ENCODE measurements at places on chromosomes 7 and 10. TPM values are rescaled to one million over a fixed set of nuclear protein-coding genes. Genes with fewer than 3 reads are reported as not detected.

DNA sequence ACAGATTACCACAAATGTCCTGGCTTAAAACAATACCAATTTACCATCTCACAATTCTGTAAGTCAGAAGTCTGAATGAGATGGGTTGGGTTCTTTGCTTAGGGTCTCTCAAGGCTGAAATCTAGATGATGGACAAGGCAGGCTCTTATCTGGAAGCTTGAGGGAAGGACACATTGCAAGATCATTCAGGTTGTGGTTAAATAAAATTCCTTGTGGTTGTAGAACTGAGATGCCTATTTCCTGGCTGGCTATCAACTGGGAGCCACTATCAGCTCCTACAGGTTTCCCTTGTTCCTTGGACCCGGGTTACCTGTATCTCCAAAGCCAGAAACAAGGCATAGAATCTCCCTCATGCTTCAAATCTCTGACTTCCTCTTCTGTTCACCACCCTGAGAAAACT is 148.4 kb downstream of the MDFIC start:
- DNase-seq: no peak
- no peak overlapping the region for H3K27ac ChIP-seq
- H3K4me3 ChIP-seq: no peak overlapping the region
- H3K4me1 ChIP-seq: no peaks in the 10 kb centered on the region
- H3K27me3 ChIP-seq: no peaks in the 10 kb centered on the region

The PPP1R9A gene
- 15.6 TPM for total RNA-seq

DNA sequence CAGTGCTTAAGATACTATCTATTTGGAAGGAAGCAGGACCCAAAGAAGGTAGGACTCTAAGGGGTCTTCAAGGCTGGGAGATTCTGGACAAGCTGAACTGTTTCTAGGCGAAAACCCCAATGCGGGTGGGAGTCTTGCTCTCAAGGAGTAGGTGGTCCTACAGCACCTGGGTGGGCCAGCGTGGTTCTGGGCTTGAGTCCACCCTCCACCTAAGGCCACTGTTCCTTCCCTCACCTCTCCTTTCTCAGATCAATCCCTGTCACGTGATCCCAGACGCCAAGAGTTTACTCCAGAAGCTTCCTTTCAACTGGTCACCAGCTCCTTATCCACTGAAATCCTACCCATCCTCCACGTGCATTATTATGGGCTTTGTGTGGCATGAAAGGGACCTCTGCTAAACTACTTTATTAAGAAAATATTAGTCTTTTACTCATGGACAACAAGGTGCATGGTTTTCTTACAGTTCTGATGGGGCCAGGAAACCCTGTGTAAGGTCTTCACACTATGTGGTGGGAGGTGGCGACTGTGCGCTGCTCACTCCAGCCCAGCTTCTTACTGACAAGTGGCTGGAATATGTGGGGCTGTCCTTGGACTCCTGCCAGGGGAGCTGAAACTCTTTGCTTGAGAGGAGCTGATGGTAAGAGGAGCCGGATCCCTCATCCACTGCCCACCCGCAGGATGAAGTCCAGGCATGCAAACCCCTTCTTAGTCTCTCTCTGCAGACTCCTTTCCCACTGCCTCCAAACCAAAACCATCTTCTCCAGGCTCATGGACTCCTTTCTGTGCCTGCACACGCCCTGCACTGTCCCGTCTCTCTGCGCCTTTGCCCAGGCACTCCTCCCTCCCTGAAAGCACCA is 1.6 kb downstream of the ZNF746 start:
- H3K36me3 ChIP-seq: peaks cover 25% of the 10 kb centered on the region
- peak overlapping the region; percentile 90 for H3K4me3 ChIP-seq
- H3K4me1 ChIP-seq: peaks cover 12% of the 10 kb centered on the region
- no peak overlapping the region for H3K27ac ChIP-seq
- DNase-seq: peak; percentile 72

GRCh38 chr10:120732067-120732466 is 119.1 kb upstream of the WDR11 start:
- no peak overlapping the region for H3K27ac ChIP-seq
- no peak for DNase-seq
- no peak overlapping the region for H3K4me3 ChIP-seq
- H3K36me3 ChIP-seq: no peaks in the 10 kb centered on the region
- no peaks in the 10 kb centered on the region for H3K27me3 ChIP-seq

The GRID1 gene
- total RNA-seq: not detected

- H3K4me3 ChIP-seq: peak overlapping the region; percentile 91
- peaks cover 10% of the 10 kb centered on the region for H3K4me1 ChIP-seq
- H3K27me3 ChIP-seq: no peaks in the 10 kb centered on the region
- peak overlapping the region; percentile 95 for H3K27ac ChIP-seq
- no peaks in the 10 kb centered on the region for H3K36me3 ChIP-seq
- DNase-seq: peak; percentile 64
Observed at GRCh38 chr10:73095481-73096021, 1.1 kb downstream of the P4HA1 start.

- no peak for DNase-seq
- no peak overlapping the region for H3K4me3 ChIP-seq
- no peaks in the 10 kb centered on the region for H3K27me3 ChIP-seq
Observed at GRCh38 chr7:49527182-49527581, 246.3 kb upstream of the VWC2 start.

The PRPF18 gene
- 21.9 TPM for total RNA-seq

The ABCA13 gene
- total RNA-seq: 10.2 TPM

DNA sequence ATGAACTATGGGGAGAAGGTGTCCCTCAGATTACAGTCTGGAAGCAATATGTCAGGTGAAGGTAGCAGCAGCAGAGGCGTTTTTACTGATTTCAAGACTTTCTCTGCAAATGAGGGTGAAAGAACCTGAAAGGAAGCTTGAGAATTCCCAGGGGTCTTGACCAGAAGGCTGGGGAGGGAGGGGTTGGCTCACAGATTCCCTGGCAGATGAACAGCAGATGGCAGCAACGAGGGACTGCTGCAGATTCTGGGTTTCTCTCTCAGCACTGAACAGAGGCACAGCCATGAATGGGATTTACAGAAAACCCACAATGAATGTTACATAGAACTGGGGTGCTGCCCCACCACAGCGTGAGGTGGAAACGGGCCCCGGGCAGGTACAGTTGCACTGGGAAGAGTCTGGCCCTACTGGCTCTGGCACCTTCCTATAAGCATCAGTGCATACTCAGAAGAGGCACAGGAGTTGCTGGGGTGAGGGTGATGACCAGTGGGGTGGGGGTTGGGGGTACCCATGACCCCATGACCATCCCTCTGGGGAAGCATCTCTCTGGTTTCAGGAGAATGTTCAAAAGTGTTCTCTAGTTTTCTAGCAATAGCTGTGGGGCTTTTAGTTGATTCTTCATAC is 317.8 kb downstream of the SH2D4B start:
- peak; percentile 42 for DNase-seq
- H3K27me3 ChIP-seq: no peaks in the 10 kb centered on the region
- H3K36me3 ChIP-seq: no peaks in the 10 kb centered on the region
- no peaks in the 10 kb centered on the region for H3K4me1 ChIP-seq
- H3K4me3 ChIP-seq: no peak overlapping the region
- H3K27ac ChIP-seq: no peak overlapping the region

DNA sequence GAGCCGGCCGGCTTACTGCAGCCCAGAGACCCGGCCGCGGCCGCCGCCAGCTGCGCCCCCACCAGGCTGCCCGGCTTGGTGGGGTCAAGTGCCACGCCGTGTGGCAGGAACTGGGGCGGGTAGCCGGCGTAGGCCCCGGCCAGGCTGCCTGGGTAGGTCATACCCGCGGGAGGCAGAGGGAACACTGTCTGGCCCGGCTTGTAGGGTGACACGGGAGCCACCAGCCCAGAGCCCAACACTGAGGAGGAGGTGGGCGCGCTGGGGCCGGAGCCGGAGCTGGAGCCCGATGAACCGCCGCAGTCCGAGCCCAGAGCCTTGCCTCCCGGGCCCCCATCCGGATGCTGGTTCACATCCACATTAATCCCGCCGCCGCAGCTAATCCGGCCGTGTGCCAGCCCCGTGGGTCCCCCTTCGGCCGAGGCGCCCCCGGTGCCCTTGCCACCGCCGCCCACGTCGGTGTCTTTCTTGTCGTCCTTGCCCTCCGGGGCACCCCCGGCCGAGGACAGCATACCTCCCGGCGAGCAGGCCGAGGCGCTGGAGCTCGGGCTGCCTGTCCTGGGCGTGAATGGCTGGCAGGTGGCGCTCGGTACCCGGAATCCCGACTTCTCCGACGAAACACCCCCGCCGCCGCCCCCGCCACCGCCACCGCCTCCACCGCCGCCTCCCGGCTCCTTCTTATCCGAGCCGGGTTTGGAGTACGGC is 2.0 kb downstream of the ZNF503 start:
- H3K4me1 ChIP-seq: peaks cover 28% of the 10 kb centered on the region
- no peaks in the 10 kb centered on the region for H3K36me3 ChIP-seq
- H3K27ac ChIP-seq: no peak overlapping the region
- peak overlapping the region; percentile 57 for H3K4me3 ChIP-seq
- peaks cover 99% of the 10 kb centered on the region for H3K27me3 ChIP-seq
- peak; percentile 60 for DNase-seq

DNA sequence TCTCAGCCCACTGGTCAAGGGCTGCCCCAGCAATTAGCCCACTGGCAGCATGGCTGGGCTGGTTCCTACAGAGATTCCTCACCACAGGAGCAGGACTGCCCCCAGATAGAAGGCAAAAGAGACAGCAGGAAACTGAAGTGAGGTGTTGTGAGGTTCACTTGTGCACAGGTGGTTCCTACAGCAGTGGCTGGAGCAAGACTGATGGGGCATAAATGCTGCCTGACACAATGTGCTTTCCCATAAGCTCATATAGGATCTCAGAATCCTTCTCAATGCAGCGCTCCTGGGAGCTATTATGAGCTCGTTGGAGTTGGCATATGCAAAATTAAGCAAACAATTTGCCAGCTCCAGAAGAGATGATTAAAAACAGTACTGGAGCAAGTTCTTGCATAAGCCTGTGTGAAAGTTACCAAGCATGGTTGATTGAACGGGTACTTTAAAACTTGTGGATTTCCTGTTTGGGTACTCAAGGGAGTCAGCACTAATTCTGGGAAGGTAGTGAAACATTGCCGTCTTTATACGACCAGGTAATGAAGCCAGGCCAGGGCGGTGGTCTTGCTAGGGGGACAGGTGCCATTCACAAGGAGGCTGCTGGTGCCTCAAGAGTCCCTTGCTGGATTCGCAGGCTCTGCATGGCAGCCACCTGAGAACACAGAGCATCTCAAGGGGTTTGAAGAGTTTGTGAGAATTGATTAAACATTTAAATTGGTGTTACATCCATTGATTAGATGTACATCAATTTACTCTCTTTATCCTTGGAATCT is 20.3 kb upstream of the PRKCQ start:
- no peak overlapping the region for H3K4me3 ChIP-seq
- no peaks in the 10 kb centered on the region for H3K36me3 ChIP-seq
- no peak for DNase-seq

DNA sequence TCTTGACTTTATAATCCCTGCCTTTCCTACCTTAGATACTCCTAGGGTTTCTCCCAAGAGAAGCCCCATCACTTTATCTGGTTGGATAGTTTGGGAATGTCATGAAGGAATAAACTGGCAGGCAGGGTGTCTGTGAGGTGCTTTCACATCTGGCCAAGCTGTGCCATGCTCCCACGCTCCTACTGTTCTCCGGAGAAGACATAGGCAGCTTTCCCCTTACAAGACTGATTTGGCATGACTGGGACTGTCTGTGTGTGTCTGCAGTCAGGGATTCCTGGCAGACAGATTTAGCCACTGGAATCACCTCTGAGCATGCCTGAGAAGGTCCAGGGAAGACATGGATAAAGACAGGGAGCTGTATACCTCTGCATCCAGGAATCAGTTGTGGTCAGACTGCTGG is 45.3 kb downstream of the HK1 start:
- no peak overlapping the region for H3K4me3 ChIP-seq
- no peak overlapping the region for H3K27ac ChIP-seq
- no peaks in the 10 kb centered on the region for H3K27me3 ChIP-seq
- no peaks in the 10 kb centered on the region for H3K36me3 ChIP-seq
- no peak for DNase-seq
- H3K4me1 ChIP-seq: peaks cover 54% of the 10 kb centered on the region

GRCh38 chr7:27564881-27565482 is 97.7 kb downstream of the HIBADH start:
- no peak overlapping the region for H3K4me3 ChIP-seq
- no peaks in the 10 kb centered on the region for H3K36me3 ChIP-seq
- no peaks in the 10 kb centered on the region for H3K27me3 ChIP-seq

DNA sequence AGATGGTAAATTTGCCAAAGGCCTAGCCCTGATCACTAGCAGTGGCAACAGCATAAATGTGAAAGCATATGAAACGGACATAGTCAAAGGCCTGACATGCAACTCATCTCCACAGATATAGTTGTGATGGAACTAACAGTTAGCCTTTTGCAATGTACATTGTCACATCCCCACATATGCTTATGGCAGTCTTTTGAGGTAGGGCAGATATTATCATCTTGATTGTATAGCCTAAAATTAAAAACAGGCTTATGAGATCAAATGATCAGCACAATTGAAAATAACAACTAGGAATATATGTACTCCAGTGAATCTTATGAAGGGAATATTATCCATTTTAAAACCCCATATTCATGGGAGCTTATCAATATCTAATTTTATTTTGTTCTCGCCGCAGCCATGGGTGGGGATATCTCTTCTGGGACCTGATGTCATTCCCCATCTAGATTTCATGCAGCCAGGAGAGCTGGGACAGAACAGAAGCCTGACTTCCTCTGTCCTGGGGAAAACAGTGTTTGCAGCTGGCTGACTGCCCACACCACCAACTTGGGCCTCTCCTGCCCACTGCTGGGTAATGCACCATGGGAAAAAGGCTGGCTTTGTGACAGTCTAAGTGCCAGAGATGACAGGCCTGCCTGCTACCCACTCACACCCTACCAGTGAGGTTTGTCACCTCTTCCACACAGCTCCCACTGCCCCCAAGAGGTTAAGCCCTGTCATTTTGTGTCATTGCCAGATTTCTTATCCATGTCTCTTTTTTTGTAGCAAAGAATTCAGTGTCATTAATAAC is 180.2 kb upstream of the FZD1 start:
- peaks cover 99% of the 10 kb centered on the region for H3K4me1 ChIP-seq
- no peaks in the 10 kb centered on the region for H3K36me3 ChIP-seq
- H3K4me3 ChIP-seq: no peak overlapping the region
- H3K27me3 ChIP-seq: no peaks in the 10 kb centered on the region
- DNase-seq: peak; percentile 59
- H3K27ac ChIP-seq: peak overlapping the region; percentile 69

GRCh38 chr7:1567049-1567771 is 2.6 kb downstream of the PSMG3 start:
- H3K27ac ChIP-seq: peak overlapping the region; percentile 68
- H3K4me3 ChIP-seq: peak overlapping the region; percentile 30
- H3K36me3 ChIP-seq: peaks cover 5% of the 10 kb centered on the region
- H3K27me3 ChIP-seq: no peaks in the 10 kb centered on the region

- H3K4me1 ChIP-seq: no peaks in the 10 kb centered on the region
- no peaks in the 10 kb centered on the region for H3K27me3 ChIP-seq
- H3K36me3 ChIP-seq: no peaks in the 10 kb centered on the region
Observed at GRCh38 chr10:28925121-28925663, 247.9 kb downstream of the BAMBI start.

DNA sequence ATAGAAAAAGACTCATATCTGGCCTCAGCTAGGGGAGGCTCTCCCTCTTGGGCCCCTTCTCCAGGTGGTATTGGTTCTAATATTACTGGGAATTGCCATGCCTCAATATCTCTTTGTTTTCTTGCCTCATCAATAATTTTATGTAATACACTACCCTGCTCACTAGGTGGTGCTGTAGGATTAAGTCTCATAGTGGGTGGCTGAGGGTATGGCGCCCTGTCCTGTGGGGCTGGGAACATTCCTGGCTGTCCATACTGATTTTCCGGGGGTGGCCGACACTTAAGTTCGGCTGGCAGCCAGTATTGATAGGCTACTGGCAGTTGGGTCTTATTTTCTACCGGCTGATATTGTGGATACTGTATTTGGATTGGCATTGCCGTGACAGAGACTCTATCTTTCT is 9.0 kb upstream of the TAS2R3 start:
- peaks cover 45% of the 10 kb centered on the region for H3K36me3 ChIP-seq
- H3K27ac ChIP-seq: no peak overlapping the region
- no peaks in the 10 kb centered on the region for H3K4me1 ChIP-seq
